ENCODE measurements at places on chromosomes 7 and 10. TPM values are rescaled to one million over a fixed set of nuclear protein-coding genes. Genes with fewer than 3 reads are reported as not detected.

Gene TEX36
- not detected for total RNA-seq

Gene SRGN
- total RNA-seq: 93.9 TPM

Gene KIN
- 8.4 TPM for total RNA-seq

Gene WDR86
- 93.8 TPM for total RNA-seq

Gene FOXK1
- 39.4 TPM for total RNA-seq

Gene PPIF
- 34.0 TPM for total RNA-seq

Gene NCF1
- total RNA-seq: 6.5 TPM

Gene KLHDC10
- 44.6 TPM for total RNA-seq

Gene RNF148
- 4.8 TPM for total RNA-seq

Gene NEUROD6
- not detected for total RNA-seq
